Mammary epithelial cell (primary cell): ENCODE measurements at places on chromosomes 2 and 18. TPM values are rescaled to one million over a fixed set of nuclear protein-coding genes. Genes with fewer than 3 reads are reported as not detected.

CRYBA2 gene
- not detected in 2 replicates for total RNA-seq

ST6GAL2 gene
- not detected in 2 replicates for total RNA-seq

AGXT gene
- total RNA-seq: not detected in 2 replicates

PPP1R1C gene
- 1.7 and 1.9 TPM in 2 replicates for total RNA-seq

SERPINB10 gene
- not detected in 2 replicates for total RNA-seq

OTX1 gene
- total RNA-seq: 1.0 TPM

RAD51AP2 gene
- 0.24 and 0.35 TPM in 2 replicates for total RNA-seq

ANO7 gene
- 0.50 TPM for total RNA-seq

POMC gene
- total RNA-seq: 0.83 TPM

DYSF gene
- 46.5 TPM for total RNA-seq

TANC1 gene
- total RNA-seq: 40.9 and 46.6 TPM in 2 replicates

ITGB6 gene
- 91.7 and 186 TPM in 2 replicates for total RNA-seq

RPRM gene
- total RNA-seq: 0.17 TPM

DNA sequence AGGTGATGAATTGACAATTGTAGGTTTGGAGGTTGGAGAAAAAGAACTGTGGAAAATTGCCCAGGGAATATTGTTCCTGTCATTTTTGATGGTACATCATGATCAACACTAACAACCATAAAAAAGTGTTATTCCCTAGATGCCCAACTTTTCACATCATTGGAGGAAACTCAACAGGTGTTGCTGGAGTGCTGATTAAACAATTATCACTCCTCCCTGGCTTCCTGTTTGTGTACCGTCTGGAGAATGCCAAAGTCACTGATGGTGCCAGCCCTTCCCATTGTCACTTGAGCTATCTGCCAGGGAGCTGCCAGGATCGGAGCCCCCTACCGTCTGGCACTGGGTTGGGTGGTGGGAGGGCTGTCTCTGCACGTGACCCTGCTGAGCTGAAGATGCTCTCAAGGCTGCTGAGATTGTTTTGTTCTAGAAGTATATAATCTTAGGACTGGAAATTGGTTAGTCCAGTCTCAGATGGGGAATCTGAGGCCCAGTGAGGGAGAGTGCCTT is 156.9 kb downstream of the PRKCE start:
- DNase-seq: no peak

DNA sequence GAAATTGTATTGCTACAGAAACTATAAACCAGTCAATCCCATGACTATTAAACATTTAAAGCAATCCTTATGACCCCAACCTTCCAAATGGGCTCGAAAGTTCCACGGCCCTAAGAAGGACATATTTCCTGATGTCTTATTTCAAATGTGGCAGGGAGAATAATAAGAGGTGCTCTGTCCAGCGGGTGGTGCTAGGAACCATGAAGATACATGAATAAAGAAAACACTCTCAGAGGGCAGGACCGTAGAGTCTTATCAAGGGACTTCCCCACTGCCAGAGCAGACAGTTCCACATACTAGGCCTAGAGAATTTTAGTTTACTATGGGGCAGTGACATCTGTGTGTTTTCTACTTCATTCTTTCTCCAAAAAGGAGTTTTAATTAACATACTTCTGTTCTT is 187.1 kb upstream of the PIK3C3 start:
- DNase-seq: peak; percentile 52

GRCh38 chr18:69943021-69943420 is 4.7 kb downstream of the CD226 start:
- DNase-seq: no peak

DNA sequence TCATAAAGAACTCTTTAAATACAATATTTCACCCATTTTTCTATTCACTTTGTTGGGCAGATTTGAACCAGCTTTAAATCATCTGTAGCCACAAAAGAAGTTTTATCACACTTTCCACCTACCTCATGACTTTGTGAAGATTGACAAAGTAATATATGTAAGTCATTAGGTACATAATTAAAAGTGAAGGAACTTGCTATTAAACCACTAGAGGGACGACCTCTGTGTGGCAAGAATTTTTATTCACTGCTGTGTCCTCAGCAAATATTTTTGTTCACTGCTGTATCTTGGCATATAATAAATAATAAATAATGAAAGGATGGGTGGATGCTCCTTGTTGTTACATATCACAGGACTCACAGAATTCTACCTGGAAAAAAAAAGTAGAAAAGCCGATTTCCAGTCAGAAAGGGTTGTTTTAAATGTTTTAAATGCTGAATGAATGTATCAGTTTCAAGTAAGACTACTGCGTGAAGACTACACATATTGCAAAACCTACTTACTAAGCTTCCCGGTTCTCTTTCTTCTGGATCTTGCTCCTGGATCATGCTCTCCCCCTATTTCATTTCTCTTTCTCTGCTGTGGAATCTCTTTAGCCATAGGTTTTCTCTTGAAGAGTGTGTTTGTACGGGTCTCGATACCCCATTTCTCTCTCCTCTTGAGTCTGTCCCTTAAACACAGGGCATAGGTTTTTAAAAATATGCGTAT is 44.8 kb downstream of the KCMF1 start:
- DNase-seq: no peak

DNA sequence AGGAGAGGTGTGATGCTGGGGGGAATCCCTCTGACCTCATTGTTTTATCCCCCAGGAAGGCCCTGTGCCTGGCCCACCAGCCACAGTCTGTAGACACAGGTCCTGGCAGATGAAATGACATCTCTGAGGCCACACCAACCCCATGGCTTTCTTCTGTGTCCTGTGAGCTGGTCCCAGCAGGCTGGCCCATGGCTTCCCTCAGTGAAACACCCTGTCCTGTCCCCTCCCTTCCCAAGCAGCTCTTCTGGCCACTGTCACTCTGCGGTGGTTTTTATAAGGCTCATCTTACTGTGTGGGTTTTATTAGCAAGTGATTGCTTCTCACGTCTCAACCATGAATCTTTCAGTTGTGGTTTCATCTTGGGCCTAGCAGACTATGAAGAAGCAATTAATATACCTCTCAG is 102.8 kb upstream of the STPG4 start:
- DNase-seq: no peak

GRCh38 chr2:238875101-238875470 is 27.2 kb downstream of the TWIST2 start:
- no peak for DNase-seq

DNA sequence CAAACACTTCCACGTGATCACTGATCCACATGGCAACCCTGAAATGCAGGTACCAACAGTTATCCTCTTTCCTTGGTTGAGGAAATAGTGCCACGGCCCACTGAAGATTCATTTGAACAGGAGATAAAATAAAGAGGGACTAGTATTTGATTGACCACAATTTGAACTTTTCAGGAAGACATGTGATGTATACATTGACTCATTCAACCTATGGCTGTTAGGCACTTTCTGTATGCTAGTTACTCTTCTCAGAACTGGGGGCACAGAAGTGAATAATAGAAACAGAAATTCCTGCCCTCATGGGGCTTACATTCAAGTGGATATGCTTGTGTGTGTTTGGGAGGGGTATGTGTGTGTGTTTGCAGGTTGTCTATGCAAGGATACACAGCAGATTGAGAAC is 199.6 kb downstream of the PRKCE start:
- DNase-seq: peak; percentile 32

DNA sequence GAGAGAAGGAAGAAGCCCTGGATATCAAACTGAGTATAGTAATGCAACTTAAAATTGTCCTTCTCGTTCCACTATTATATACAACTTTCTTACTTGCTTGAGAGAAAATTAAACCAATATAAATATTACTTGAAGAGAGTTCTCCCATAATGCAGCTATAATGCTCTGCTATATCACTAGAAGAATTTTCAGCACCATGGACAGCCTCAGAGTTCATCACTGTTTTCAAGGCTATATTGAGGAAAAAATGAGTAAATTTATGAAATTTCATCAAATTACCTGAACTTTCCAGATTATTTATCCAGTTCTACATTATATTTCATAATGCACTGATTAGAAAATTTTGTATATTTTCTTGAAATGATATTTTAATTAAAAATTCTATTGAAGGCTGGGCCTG is 1053.5 kb upstream of the FAM98A start:
- DNase-seq: no peak

GRCh38 chr18:679516-679915 is 22.1 kb downstream of the TYMS start:
- DNase-seq: no peak

- peak; percentile 61 for DNase-seq
Measured at GRCh38 chr2:41710944-41711343, 336.9 kb upstream of the PKDCC start.

DNA sequence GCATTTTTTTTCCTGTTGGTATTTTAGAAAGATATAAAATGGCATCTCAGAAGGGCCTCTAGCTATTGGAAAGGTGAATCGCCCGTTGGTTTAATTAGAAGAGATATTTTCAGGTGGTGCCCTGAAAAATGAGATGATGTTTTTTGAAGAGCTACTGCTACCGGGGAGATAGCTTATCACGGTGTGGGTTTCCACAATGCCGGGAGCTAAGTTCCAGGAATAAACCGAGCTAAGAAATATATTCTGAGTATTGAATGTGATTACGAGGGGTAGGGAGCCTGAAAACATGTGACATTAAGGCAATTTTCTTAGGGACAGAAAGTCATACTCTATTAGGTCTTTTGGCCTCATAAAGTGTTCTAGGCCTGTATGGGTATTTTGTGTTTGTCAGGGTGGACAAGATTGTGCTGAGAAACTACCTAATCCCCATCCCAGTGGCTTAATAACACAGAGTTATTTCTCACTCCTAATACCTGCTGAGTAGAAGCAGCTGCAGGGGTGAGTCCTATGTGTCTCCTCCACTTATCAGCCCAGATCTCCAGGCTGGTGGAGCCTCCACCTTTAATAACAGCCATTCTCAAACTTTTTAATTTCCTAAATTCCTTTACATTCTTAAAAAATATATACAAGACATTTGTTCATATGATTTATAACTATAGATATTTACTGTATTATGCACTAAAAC is 150.2 kb downstream of the LRRTM1 start:
- DNase-seq: no peak

- no peak for DNase-seq
Measured at GRCh38 chr18:57051657-57052044, 95.2 kb upstream of the BOD1L2 start.

GRCh38 chr2:235526166-235526565 is 32.3 kb downstream of the AGAP1 start:
- DNase-seq: no peak

GRCh38 chr2:160062292-160063005 is at the start of gene PLA2R1:
Gene PLA2R1, minus strand, starts transcription at chr2:160062615. Its CDS starts 212 bp downstream, at chr2:160062403.
- DNase-seq: peak; percentile 39

DNA sequence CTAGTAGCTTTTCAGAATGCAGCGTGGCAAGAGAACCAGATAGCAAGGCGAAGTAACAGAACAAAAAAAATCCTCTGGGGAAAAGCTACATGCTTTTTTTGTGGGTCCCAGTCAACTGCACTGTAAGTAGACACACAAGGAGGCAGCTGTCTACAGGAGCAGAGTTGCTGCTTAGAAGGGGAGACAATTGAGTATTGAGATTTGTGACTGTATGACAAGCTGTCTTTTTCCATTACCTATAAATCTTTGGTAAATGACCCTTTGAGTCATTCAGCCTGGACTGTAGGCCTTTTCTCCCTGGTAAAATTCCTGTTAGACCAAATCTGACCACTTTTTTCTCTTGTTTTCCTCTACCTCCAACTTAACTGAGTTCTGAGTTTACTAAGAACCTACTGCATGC is 144.1 kb upstream of the FOSL2 start:
- no peak for DNase-seq

- no peak for DNase-seq
Measured at GRCh38 chr2:133421516-133422324, 146.5 kb downstream of the NCKAP5 start.

DNA sequence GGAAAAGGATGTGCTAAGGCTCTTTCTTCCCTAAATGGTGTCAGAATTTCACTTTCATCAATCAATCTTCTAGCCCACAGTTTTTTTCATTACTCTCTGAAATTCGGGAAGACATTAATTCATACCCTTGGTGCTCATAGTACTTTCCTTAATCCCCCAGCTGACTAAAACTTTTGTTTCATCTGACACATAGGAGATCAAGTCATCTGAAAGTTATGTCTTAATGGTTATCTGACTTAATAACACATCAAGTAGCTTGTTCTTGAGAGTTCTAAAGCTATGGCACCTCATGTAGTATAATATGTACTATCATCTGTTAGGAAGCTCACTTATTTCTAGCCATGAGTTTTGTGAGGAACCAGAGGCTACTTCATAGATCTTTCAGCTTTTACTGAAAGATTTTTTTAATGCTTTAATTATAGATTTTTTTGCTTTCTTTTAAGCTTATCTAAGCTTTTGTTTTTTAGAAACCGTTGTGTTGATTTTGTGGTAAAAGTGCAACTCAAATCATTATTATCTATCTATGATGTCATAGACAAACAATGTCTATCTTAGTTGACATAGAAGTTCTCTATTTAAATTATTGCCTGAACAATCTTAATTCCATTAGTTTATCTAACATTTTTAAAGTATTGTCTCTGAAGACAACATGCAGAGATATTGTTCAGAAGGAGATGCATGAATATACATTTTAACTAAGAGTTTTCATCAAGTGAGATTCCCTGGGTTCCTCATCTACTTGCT is 93.6 kb upstream of the UBXN4 start:
- no peak for DNase-seq

GRCh38 chr2:50395605-50396297 is 636.2 kb downstream of the NRXN1 start:
- no peak for DNase-seq

- DNase-seq: peak; percentile 9
Measured at GRCh38 chr18:70333316-70333715, 44.5 kb downstream of the SOCS6 start.

- DNase-seq: no peak
Measured at GRCh38 chr2:28428486-28428885, 35.8 kb downstream of the FOSL2 start.

- DNase-seq: no peak
Measured at GRCh38 chr2:233117351-233117750, 57.2 kb downstream of the INPP5D start.

DNA sequence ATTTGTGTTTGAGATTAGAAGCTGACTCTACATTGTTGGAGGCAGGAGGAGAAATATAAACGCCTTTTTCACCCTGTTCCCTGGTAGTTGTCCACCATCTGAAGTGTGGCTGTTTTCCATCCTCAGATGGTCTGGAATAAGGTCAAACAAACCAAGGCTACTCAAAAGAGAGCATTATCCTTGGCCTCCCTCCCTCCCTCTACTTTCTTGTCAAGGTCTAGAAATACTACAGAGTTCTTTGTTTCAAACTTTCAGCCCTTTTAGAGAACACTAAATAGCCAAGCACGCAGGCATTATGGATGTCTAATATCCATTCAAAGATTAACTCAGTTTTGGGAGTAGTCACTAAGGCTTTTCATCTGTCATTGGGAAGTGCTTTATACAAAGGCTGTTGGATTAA is 215.8 kb upstream of the ITGA4 start:
- DNase-seq: no peak

DNA sequence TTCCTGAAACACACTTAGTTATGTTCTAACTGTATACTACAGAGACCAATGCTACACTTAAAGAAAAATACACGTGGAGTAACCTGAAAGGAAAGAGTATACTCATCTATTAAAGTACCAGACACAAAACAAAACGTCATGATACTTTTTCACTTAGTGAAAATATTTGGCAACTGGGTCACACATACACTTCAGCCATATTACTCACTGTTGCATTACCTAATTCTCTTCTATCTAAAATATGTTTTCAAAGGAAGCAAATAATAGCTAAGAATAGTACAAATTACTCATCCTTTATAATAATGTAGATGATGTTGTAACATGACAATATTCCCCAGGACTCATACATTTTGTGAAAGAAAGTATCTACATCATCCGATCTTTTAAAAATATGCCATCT is 76.5 kb upstream of the EPB41L3 start:
- DNase-seq: peak; percentile 9

GRCh38 chr2:22276696-22277095 is 1108.3 kb upstream of the KLHL29 start:
- DNase-seq: no peak

GRCh38 chr2:29042561-29043075 is 31.7 kb downstream of the PCARE start:
- no peak for DNase-seq
